Activated CD4-positive, alpha-beta T cell treated with anti-CD3 and anti-CD28 coated beads, Interleukin-2, amount 50 U/mL, for 16 hours (primary cell): ENCODE measurements at places on chromosomes 4 and X.

GRCh38 chrX:46626566-46626965, 53.0 kb downstream of the CHST7 start:
- DNase-seq, result peak; percentile 74

GRCh38 chr4:82620126-82620735, 58.4 kb upstream of the TMEM150C start:
- DNase-seq, result no peak

- no peak for DNase-seq
Observed at GRCh38 chr4:113003841-113004240, 45.6 kb upstream of the ANK2 start.

- peak; percentile 1 for DNase-seq
Observed at GRCh38 chrX:5681159-5681558, 547.5 kb downstream of the NLGN4X start.

DNA sequence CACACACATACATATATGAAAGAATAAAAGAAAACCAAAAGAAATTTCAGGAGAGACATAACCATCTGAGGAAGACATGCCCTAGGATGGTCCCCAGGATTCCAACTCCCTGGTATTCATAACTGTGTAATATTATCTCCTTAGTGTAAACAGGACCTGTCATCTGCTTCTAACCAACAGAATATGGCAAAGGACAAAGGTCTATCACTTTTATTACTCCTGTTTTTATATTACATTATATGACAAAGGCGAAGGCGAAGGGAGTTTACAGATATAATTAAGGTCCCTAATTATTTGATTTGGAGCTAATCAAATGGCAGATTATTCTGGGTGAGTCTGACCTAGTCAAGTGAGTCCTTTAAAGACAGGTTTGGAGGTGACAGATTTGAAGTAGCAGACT, 155.1 kb downstream of the MID1 start:
- DNase-seq, result no peak

GRCh38 chrX:20591246-20591645, 324.5 kb upstream of the RPS6KA3 start:
- no peak for DNase-seq

DNA sequence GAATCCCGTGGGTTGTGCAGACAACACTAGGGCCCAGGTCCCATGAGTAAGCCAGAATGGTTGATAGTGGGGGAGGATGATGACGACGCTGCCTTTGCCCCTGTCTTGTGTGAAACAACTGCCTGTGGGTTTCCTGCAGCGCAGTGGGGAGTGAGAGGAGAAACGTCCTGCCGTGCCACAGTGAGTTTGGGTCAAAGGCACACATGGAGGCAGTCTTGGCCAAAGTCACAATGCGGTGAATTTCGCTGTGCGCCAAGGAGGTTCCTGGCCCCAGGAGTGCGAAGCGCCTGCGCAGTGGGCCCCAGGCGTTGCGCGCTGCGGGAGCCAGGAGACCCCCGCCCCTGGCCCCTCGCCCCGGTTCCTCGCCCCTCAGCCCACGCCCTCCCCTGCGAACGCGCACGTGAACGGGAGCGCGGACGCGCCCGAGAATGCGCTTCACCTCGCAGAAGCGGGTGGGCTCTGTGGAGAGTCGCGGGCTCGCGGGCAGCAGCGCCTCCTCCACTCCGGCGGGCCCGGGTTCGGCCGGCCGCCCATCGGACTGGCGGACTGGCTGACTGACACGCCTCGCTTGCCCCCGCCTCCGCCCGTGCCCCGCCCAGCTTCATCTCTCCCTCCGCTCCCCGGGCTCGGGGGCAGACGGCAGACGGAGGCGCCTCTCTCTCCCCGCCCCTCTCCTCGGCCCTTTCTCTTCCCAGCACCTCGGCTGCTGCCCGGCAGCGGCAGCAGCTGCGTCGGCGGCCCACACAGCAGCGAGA, at the start of gene NUDT10:
Gene NUDT10 (plus strand): TSS at position 635 of the 755 bp plus-strand sequence. CDS start 144 bp downstream, outside the sequence.
- DNase-seq, result peak; percentile 24

GRCh38 chr4:87112063-87112462, 108.4 kb downstream of the KLHL8 start:
- no peak for DNase-seq

GRCh38 chrX:57528670-57529255, 63.0 kb upstream of the ZXDB start:
- DNase-seq, result peak; percentile 34

DNA sequence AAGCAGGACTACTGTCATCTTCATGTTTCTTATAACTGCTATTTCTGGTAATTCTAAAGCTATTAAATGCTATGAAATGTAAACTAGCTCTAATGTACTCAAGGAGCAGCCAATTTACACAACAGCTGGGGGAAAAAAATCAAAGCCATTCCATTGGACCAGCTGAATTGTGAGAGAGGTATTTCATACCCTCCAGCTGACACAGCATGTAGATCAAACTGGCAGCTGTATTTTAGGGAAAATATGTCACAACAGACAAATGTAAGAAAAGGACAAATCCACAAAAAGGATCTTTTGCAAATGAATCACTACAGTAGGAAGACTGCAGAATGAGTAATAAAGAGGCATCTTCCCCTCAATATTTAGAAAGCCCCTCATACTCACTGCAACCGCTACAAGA, 65.2 kb upstream of the FAM47B start:
- no peak for DNase-seq
